Stomach (tissue), 19 donors: ENCODE measurements at places on chromosomes 1 and 21. TPM values are rescaled to one million over a fixed set of nuclear protein-coding genes. Genes with fewer than 3 reads are reported as not detected.

DNA sequence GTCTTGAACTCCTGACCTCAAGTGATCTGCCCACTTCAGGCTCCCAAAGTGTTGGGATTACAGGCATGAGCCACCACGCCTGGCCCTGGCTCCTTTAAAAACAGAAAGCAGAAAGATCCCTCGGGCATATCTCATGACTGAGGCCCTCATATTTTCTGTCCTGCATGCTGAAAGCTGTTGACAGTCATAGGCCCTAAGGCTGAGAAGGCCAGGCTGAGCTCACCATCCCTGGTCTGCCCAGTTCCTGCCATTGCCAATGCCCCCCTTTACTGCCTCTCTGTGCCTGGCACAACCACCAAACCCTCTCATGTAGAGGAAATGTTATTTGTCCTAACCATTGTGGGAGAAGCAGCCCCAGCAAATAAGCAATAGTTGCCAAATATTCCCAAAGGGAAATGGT is 12.7 kb downstream of the CD34 start:
- no peak for DNase-seq

- DNase-seq, result no peak
Observed at GRCh38 chr1:32106663-32107275, 1.1 kb upstream of the KPNA6 start.

DNA sequence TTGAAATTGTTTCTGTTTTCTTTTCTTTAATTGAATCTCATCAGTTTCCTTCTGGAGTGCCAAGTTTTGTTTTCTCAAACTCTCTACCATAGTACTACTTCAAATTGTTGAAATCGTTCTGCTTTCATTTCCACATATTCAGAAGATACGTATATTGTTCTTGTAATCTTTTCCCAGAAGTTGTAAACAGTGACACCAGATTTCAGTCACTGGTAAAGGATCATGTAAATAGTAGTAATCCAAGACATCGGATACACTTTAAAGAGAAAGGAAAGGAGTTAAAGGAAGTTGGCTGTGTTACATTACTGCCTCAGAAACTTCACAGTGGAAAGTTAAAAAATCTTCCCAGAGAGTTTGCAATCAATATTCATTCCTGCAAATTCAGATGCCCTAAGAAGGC is 67.5 kb downstream of the RGL1 start:
- no peak for DNase-seq

DNA sequence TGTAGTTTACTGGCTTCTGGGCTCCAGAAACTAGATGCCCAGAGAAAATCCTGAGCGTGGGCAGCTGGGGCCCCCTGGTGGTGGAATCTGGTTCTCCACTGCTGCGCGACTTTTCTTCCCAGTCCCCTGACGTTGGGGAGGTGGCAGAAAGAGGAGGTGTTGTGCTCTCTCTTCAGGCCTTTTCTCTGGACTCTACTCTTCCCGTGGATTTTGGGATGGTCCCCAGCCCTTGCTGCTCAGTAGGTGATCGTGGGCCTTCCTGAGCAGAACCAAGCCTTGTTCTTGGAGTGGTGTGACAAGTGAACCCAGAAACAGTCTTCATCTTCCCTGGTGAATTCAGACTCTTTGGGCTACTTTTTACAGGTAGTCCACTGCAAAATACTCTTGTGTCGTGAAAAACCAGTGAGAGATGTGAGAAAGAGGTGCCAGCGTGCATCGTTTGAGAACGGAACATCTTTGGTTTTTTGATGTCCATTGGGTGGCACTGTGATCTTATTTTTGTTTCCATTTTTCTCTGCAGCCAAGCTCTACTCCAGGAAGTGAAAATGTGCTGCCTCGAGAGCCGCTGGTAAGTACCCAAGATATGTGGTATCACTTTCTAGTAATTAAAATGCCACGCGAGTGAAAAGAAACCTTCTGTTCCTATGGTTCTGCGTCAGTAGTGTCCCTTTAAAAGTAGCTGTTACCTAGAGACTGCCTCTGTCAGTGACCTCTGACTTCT is 20.2 kb downstream of the PEX14 start:
- DNase-seq, result peak; percentile 88

Gene MCOLN3
- 7.3 TPM for total RNA-seq

Gene OR6K3
- total RNA-seq, result not detected
